Activated CD8-positive, alpha-beta memory T cell treated with anti-CD3 and anti-CD28 coated beads for 1 hour (primary cell): ENCODE measurements at places on chromosomes 3 and 15.

- no peak for DNase-seq
Measured at GRCh38 chr3:57001356-57001755, 59.1 kb upstream of the SPATA12 start.

DNA sequence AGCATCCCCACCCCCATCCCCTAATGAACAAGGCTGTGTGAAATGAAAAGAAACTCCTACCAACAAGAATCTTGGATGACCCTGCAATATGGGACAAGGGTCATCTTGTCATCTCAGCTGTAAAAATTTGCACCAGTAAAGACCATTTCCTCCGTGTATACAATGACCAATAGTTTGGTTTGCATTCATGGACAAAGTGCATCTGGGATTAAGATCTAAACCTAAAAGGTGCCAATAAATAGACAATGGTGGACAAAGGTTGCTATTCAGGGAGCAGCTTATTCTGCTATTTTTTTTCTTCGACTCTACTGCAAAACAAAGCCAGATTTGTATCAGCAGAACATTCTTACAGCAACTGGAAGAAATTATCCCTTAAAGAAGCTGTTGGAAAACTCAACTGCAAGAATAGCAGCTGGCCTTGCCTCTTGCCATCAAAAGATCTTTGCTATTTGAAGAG is 8.0 kb downstream of the MGLL start:
- DNase-seq: no peak

GRCh38 chr3:156290924-156291271 is 170.5 kb downstream of the KCNAB1 start:
- no peak for DNase-seq

DNA sequence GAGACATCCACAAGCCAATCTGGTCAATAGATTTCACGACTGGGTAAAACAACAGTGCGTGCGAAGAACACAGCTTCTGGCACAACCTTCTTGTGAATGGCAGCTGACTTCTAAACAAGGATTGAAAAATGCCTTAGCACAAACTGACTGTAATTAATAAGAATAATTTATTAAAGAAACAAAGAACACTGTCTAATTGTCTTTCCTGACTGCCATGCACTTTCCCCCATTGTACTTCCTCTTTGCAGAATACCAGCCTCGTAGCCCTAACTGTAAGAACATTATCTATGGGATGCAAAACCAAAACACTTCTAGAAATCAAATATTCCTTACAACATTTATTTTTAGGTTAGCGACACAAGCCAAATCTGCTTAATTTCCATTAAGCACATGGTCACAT is 6.5 kb downstream of the FOXP1 start:
- DNase-seq: no peak

DNA sequence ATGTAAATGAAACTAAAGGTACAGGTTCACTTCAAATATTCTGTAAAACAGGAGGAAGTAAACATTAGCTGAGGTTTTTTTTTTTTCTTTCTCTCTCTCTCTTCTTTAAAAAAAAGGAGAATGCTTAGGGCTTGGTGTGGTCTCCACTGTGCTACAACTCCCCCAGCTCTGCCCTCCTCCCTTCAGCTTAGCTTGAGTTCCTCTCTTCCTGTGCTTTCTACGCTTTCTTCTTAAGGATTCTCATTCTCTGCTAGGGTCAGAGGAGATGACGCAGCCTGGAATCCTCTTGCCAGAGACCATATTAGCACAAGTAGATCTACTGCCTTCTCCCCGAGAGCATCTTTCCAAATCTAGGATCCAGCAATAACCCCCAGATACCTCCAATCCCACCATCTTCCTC is 69.1 kb upstream of the SNRK start:
- no peak for DNase-seq

DNA sequence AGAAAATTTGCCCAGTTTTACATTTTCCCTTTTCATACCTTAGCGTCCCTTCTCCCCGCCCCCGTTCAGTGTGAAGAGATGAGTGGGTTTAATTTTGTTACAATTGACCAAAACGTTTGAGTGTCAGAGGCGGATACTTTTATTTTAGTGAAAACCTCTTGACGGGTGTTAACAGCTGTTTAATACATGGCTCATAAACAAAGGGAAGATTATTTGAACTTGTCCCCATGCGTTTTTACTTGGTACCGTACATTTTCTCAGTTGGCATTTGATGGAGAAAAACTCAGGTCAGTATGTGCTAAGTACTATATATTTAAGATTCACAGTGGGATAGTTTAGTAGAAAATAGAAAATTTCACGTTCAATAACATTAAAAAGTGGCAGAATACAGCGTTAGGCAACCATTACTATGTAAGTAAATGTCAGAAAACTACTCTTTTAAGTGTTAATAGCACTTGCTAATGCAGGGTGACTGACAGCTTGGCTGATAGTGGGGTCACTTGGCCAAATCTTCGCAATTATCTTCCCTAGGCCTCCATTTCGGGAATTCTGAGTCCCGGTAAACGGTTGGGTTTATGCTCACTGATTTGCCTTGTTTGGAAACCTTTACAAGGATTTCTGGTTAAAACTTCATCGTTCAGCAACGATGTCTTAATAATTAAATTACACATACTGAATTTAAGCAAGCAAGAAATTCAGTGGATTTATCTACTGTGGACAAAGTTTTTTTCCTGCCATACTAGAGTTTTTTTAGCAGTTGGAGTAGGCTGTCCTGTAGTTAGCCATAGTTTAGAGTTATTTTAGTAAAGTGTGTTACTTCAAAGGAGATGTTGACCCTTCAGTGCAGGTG is 4.8 kb downstream of the CHD2 start:
- no peak for DNase-seq

GRCh38 chr3:25119682-25120081 is 308.4 kb upstream of the RARB start:
- no peak for DNase-seq

- DNase-seq: no peak
Measured at GRCh38 chr3:142623194-142623593, 27.0 kb downstream of the PLS1 start.

DNA sequence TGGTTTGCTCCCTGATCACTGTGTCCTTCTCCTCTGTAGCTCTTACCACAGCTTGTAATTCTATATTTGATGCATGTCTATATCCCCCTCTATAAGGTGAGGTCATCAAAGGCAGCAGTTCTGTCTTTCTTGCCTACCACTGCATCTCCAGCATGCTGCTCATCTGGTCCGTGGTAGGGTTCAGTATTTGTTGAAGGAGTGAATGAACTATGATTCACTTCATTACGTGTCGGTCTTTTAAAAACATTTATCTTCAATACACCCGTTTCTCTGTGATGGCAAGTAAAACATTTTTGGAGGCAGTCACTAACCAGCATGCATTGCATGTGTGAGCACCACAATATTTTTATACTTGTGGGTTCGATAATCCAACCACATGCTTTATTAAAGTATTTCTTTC is 27.6 kb downstream of the CHST14 start:
- no peak for DNase-seq

- DNase-seq: no peak
Measured at GRCh38 chr3:65706301-65706700, 332.4 kb downstream of the MAGI1 start.

GRCh38 chr3:39177708-39178332 is 14.6 kb downstream of the XIRP1 start:
- DNase-seq: peak; percentile 48

DNA sequence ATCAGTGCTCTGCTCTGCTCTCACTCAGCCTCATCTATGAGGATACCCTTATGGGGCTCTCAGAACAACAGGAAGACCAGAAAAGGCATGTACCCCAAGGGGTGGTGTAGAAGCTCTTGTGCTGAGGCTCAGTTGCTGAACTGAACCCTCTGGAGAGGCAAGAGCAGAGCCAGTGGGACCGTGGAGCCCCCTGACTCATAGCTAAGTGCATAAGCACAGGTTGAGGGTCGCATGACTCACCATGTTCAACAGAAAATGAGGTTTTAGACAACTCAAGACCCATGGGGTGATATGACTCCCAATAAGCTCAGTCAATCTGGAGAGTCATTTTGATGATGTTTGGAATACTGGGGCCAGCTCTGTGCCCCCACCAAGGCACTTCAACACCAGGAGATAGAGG is 37.3 kb downstream of the CRYGS start:
- no peak for DNase-seq

DNA sequence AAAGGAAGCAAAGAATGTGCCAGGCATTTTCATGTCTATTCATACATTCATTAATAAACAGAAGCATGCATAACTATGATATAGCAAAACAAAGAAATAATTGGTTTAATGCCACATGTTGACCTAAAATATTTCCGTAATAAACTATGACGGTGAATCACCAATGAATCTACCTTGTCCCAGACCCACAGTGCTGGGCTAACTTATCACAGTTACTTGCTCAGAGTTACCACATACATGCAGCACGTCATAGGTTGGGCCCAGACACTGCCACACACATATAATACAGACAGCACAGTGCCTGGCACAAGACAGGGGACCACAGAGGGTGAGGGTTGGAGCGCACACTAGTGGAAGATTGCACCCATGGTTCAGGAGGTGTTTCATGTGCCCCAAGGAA is 86.9 kb downstream of the ATP1B3 start:
- no peak for DNase-seq

GRCh38 chr3:120093911-120094775 is at the start of gene GSK3B:
Gene GSK3B, minus strand, starts transcription at chr3:120094447. Its CDS starts 1,013 bp downstream, at chr3:120093434.
- DNase-seq: peak; percentile 94

DNA sequence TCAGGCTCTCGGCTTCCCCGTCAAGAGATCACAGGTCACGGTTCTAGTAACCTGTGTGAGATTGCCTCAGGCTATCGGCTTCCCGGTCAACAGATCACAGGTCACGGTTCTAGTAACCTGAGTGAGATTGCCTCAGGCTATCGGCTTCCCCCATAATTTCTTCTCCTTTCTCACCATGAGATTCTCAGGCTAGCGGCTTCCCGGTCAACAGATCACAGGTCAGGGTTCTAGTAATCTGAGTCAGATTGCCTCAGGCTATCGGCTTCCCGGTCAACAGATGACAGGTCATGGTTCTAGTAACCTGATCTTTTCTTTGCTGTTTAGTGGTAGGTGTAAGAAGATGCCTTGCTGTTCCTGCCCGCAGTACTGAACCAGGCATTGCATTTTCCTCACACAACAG is 418.2 kb upstream of the ZNF717 start:
- DNase-seq: no peak

- no peak for DNase-seq
Measured at GRCh38 chr3:126578702-126579101, 20.0 kb upstream of the C3orf22 start.
